H54 (cell line): ENCODE measurements at places on chromosomes 16 and 17.

GRCh38 chr16:75075688-75076268 is 40.8 kb downstream of the LDHD start:
- DNase-seq, result no peak

- DNase-seq, result no peak
These were observed 32.5 kb upstream of the ZCCHC14 start for GRCh38 chr16:87525352-87525751.

DNA sequence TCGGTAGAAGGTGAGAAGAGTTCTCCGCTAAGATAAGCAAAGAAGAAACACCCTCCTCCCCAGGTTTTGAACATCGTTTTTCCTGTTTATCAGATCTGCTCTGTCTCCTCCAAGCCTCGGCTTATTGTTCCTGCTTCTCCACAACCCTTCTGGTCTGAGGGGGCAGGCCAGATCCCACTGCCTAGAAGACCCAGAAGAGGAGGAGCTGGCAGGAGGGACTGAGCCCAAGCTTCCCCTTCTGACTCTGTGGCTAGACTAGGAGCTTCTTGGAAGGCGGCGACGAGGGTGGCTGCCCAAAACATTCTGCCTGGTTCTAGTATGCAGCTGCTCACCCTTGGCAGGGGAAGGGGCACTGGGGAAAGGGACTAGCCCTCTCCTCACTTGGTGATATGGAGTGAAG is 5.2 kb upstream of the HOXB5 start:
- DNase-seq, result no peak

DNA sequence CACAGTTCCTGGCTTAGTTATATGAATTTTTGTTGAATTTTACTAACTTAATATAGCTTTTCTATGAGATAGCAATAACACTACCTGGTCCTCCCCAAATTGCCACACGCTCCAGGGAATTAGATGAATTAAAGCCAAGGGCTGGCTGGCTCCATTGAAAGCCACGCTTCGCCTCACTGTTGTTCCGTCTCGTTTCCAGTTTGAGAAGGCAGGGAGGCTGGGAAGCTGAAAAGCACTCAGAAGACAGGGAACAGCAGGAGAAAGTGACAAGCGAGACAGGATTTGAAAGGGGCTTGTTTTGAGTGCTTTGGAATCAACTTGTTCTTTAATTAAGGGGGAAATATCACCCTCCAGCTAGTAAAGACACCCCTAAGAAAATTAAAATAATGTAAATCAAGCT is 425.3 kb downstream of the CA10 start:
- no peak for DNase-seq

- DNase-seq, result no peak
These were observed 149.3 kb downstream of the ENGASE start for GRCh38 chr17:79223953-79224352.

- DNase-seq, result peak; percentile 76
These were observed 2.0 kb downstream of the TBC1D10B start for GRCh38 chr16:30368122-30368791.

DNA sequence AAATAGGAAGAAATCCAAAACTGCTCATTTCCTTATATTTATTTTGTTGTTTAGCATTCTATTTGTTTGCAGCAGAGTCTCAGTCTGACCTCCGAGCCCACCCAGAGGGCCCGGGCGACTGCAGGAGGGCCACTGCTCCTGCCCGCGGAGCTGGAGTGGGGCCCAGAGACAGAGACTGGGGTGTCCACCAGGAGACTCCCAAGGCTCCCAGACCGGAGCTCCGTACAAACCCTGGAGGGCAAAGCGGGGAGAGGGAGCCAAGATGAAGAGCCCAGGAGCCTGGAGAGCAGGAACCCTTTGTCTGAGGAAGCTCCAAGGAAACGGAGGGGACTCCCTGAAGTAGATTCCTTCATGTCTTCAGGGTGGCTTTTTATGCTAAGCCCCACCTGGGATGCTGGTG is 57.9 kb downstream of the AXIN2 start:
- no peak for DNase-seq

GRCh38 chr17:19334331-19334730 is 28.2 kb downstream of the B9D1 start:
- no peak for DNase-seq

- no peak for DNase-seq
These were observed 258.6 kb downstream of the PMP22 start for GRCh38 chr17:15006421-15007128.

DNA sequence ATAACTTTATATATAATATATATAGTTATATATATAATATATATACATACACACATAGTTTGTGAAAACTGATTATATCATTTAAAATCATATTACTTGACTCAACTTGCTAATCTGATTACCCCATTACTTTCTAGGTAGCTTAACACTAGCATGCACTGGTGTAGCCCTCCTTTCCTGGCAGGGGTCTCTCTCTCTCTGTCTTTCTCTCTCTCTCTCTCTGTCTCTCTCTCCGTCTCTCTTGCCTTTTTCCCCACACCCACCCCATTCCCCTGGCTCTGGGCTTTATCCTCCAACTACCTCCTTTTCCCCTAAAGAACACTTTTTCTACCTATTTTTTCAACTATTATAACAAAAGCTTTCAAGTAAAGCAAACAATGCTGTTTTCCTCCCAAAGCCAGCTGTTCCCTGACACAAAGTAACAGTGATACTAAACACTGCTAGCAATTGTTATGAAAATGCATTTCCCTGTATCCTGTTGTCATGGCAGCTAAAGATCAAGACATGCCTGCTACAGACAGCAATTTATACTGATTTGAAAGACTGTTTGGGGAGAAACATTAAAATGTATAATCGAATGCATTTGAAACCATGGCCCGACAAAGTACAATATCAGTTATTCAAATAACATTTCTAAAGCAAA is 89.4 kb downstream of the CHD9NB start:
- DNase-seq, result no peak

DNA sequence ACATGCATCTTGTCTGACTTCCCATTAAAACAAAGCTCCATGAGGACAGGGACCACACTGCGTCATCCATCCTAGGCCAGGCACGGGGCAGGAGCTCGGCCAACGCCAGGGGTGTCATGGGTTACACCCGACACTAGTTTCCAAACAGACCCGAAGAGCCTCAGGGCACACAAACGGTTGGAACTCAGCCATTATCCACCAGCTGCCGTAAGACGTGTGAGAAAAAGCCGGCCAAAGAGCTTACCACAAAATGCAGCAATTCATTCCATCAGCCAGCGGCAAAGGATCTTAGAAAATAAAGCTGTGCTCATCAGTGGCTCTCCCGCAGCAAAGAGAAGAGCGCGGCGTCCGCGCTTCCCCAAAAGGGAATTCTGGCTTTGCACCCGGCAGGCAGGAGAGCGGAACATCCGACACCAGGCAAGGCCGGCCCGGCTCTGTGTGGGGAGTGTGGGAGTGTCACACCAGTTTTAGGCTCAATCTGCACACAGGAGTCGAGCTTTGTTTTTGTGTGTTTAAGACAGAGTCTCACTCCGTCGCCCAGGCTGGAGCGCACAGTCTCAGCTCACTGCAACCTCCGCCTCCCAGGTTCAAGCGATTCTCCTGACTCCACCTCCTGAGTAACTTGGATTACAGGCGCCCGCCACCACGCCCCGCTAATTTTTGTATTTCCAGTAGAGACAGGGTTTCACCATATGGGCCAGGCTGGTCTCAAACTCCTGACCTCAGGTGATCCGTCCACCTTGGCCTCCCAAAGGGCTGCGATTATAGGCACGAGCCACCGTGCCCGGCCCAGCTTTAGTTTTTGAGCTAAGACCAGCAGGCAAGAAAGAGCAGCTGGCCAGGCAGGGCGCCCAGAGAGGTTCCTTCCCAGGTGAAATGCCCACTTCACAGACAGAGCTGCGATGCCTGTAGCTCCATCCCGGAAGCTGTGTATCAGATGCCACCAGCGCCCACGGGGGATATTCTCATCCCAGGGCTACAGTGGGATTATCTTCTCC is 1.5 kb downstream of the SLC38A8 start:
- DNase-seq, result no peak

DNA sequence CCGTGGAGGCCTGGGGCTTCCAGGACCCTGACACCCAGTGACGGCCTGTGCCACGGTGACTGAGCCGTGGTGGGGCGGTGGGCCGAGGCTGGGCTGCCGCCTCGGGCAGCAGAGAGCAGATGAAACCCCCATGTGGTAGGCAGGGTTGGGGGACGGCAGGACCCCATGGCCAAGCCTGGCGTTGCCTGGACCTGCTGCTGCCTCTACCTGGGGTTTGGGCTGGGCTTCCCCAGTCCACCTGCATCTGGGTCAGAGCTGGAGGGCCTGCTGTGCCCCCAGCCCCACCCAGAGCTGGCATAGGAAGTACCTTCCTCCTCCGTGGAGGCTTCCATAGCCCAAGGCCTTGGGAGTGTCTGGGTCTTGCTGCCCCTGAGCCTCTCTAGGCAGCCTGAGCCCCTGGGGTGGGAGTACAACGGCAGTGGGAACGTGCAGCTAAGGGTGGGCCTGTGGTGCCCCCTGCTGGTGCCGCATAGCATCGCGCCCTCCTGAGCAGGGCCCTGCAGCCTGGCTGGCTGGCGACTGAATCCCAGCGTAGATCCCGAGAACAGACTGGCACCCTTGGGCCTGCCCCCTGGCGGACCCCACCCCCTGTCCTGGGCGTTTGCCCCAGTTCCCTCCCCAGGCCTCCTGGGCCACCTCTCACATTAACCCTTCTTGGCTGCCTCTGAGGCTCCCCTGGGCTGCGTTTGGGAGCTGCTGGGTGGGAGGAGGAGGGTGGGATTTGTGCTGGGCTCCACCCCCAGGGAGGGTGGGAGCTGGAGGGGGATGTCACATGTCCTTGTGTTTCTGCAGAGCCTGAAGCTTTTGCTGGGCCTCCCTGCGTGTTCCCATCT is 12.6 kb upstream of the ATP6V0C start:
- peak; percentile 87 for DNase-seq

DNA sequence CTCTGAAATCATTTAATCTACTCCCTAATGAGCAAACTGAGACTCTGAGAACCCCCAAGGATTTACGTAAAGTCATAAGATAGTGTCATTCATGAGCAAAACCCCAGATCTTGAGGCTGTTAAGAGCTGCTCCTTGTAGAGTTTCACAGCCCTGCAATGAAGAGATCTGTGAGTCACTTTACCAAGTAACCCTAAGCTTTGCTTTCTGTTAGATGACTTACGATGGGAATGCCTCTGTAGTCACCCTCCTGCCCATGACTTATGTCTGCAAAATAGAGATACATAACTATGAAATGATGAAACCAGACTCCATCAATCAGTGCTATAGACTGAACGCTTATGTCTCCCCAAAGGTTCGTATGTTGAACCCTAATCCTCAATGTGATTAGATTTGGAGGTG is 117.7 kb downstream of the HS3ST3A1 start:
- DNase-seq, result no peak

DNA sequence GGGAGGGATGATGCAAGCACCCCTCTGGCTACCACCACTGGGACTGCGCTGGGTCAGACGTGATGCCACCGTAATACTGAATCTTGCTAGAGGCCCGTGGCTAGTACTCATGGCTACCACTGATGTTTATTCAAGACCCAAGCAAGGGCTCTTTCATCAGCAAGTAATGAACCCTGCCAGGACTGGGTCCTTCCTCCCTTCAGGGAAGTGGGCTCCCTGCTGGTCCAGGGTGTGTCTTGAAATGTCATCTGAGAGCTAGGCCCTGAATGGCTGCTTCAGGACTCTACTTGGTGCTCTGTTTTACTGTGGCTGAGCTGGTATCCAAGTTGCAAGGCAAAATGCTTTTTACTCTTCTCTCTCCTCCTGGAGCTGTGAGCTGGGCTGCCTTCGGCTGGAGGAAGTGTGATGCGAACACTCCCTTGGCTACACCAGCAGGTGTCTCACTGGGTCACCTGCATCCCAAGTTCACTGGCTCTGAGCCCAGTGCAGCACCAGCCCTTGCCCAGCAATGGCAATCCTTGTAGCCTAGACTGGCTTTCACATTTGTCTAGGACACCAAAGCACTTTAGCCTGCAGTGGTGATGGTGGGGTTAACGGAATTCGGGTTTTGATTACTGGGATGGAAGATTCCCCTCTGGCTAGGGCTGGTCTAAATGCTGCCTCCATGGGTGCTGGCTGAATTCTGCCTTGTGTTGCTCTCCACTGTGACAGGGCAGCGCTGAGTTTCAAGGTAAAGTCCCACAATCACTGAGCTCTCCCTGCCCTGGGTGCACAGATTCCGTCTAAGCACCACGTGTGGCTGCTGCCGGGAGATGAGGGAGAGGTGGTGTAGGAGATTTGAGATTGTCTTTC is 98.6 kb downstream of the USP22 start:
- no peak for DNase-seq

DNA sequence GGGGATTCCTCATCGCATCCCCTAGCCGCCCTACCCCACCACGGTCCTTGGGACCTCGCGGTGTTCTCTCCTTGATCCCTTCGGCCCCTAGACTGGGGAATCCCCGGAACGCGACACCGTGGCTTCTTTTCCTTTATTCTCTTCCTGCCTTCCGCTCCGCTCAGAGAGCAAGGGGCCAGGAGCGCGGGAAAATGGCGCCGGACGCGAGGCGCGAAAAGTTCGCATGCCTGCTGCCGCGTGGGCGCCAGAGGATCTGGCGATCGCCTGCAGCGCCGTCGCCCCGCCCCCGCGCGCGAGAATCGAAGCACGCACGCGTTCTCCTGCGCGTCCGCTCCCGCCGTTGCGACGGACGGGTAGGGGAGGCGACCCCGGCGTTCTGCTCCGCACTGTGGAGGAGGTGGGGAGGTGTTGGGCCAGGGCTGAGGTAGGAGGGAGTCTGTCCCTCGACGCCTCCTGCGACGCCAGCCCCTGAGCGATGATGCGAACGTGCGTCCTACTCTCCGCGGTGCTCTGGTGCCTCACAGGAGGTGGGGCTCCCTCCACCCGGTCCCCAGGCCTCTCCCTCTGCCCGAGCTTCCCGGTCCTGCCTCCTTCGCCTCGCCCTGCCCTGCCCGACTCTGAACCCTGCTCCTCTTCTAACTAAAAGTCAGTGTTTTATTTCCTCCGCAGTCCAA is at the start of gene ZPBP2:
ZPBP2 (plus strand) TSS at position 323 of the 674 bp plus-strand sequence; CDS start at position 476, 153 bp downstream.
- DNase-seq, result no peak

DNA sequence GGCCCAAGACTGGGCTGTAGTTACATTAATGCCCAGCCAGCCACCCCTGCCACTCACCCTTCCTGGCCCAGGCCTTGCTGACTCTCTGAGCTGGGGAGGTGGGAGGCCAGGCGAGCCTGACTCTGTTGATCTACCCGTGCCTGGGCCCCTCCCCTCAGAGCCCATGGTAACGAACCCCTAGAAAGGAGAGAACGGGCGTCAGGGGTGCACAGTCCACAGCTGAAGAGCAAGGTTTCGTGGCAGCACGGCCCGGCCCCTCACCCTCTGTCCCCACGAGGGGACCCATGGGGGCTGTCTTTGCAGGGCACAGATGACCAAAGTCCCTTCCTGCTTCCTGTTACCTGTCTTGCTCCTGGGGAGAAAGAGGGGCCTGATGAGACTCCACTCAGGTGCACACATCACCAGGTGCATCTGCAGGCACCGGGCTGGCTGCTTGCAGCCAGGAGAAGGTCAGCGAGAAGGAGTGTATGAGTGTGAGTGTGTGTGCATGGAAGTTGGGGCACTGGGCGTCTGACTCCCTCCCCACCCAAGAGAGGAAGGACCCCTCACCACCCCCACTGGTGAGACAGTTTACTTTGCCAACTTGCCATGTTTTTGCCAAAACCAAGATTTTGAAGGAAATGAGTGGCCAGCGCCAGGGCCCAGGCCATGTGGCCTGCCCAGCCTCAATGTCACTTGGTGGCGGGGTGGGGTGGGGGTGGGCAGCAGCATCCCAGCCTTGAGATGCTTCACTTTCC is 359.1 kb downstream of the SEC14L1 start:
- DNase-seq, result no peak

- DNase-seq, result no peak
These were observed 258.3 kb upstream of the MON1B start for GRCh38 chr16:76932541-76933211.
